ENCODE measurements at places on chromosomes 5 and 9.

- no peak for DNase-seq
These were observed 63.1 kb downstream of the TRPM6 start for GRCh38 chr9:74824654-74825053.

DNA sequence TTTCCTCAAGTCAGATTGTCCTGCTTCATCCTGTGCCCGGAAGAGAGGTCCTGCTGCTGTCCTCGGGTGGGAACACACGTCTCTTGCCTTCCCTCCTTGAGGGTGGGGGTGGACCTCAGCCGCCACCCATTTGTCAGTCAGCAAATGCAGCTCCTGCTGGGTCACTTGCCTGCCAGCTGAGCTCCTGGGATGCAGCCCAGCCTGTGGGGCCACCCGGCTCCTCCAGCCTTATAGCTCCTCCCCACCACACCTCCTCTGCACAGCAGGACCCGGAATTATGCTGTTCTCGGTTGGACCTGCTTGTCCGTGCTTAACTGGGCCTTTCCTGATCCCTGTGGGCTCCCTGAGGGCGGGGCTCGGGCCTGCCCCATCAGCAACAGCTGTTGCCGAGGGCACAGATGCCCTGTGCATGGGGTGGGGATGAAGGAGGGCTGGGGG, 52.7 kb downstream of the RXRA start:
- DNase-seq = no peak

DNA sequence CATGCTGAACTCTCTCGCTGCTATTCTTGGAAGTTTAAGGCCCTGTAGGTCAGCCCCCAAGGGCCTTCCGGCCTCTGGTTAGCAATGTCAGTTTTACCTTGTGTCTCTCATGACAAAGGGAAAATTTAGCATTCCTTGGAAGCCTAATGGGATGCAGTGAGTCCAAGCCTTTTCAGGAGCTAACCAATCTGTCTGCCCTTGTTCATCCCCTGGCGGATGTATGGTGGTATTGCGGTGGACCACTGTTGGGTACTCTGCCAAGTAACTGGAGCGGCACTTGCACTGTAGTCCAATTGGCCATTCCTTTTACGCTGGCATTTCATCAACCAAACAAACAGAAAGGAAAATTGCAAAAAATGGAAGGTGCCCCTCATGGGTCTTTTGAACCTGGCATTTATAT, 318.4 kb upstream of the NMUR2 start:
- DNase-seq = no peak

DNA sequence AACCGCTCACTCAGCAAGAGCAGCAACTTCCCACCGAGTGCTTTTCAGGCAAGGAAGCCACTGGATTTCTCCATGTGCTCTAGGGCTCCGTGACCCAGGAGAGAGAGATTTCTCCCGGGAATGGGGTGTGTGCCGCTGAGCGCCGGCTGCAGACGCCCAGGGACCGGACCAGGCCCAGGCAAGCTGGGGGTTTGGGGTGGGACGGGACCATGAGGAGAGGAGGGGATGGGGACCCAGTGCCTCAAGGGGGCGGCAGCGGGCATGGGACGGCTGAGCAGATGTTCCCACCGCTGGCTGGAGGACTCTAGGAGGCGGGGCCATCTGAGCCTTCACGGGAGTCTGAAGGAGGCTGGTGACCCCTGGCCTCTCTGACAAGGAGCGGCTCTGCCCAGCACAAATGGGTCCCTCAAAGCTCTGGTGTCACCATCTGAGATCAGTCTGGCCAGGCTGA, 8.5 kb downstream of the LCN9 start:
- DNase-seq = no peak

GRCh38 chr9:91103931-91104330, 257.8 kb downstream of the AUH start:
- no peak for DNase-seq

Data from activated CD8-positive, alpha-beta memory T cell treated with anti-CD3 and anti-CD28 coated beads, Interleukin-2, amount 50 U/mL, for 4 hours (primary cell).